ENCODE measurements at places on chromosomes 3 and 15. TPM values are rescaled to one million over a fixed set of nuclear protein-coding genes. Genes with fewer than 3 reads are reported as not detected.

TRAT1 gene
- total RNA-seq, result not detected

ANKRD63 gene
- not detected for total RNA-seq

DOCK3 gene
- 6.6 TPM for total RNA-seq

SPESP1 gene
- not detected for total RNA-seq

MED12L gene
- total RNA-seq, result 15.5 TPM

DNA sequence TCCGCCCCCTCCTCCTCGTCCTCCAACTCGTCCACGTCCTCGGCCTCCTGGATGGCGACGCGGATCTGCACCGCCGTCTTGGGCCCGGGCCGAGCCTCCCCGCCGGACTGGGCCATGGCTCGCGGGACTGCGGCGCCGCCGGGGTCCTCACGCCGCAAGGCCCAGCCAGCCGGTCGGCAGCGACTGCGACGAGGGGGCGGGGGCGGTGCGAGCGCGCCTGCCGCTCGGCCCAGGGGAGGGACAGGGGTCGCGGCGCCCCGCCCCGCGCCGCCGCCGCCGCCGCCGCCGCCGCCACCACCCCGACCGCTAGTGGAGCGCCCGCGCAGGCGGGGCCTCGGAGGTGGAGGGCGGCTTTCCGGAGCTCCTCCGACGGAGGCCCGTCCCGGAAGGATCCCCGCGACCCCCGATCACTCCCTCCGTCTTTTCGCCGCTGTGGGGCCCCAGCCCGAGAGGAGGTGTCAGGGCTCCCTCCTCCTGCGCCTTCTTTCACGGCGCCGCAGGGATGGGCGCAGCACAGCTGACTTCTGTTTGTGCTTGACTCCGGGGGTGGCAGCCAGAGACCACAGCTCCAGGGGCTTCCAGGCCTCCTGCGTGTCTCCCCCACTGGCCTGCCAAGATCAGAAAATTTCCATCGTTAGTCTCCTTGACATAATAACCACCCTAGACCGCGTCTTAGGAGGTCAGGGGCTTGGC lies at the start of gene LARP6:
Gene LARP6, minus strand, starts transcription at position 185 of the 693 bp plus-strand sequence. Its CDS starts 69 bp downstream, at position 116.
- DNase-seq, result peak; percentile 87

DNA sequence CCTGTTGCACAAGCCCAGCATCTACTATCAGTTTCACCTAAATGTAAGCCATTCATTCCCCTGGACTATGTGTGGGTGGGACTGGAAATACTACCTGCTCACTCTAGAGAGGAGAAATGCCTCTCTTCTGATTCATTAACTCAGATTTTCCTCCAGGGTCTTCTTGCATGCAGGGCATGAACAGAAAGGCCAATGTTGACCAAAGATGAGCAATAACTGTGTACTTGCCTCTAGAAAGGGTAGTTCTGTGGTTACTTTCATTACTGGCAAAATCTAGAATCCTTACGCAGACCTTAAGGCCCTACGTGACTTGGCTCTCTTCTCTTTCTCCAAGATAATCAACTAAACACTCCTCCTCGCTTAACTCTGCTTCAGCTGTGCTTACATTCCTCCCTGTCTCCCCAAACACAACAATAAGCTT lies 81.4 kb upstream of the PSMD6 start:
- DNase-seq, result no peak

- no peak for DNase-seq
Observed at GRCh38 chr3:167450195-167450594, 23.6 kb downstream of the SERPINI2 start.

GRCh38 chr3:151003029-151003767 lies 30.7 kb upstream of the CLRN1 start:
- DNase-seq, result no peak

DNA sequence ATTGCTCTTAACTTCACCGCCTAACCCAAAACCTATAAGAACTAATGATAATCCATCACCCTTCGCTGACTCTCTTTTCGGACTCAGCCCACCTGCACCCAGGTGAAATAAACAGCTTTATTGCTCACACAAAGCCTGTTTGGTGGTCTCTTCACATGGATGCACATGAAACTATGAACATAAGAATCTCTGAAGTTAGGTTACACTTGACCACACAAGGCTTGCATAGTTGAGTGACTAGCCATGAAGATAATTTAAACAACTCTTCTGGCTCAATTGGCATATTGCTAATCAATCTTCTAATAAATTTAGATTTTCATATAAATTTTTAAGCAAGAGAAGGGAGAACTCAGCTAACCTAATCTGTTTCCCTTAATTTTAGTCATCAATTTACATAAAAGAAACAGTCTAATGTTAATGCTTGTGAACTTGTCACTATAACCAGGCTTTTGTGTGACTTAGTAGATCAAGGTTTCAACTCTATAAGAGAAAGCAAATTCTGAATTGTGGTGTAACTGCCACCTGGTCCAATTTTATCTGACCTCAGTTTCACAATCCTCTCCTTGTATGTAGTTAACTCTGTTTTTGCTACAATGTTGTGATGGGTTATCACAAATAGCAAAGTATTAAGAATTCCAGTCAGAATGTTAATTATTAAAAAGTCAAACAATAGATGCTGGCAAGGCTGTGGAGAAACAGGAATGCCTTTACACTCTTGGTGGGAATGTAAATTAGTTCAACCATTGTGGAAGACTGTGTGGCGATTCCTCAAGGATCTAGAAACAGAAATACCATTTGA lies 82.0 kb downstream of the HHLA2 start:
- DNase-seq, result no peak

All from endodermal cell (in vitro differentiated cells).